GM12878 (cell line): ENCODE measurements at places on chromosomes 3 and 15.
A peak's percentile ranks its signal among the peaks of the same experiment; 100 is the strongest.

GRCh38 chr3:128549283-128550112 is 56.5 kb upstream of the GATA2 start:
- DNase-seq = no peak

DNA sequence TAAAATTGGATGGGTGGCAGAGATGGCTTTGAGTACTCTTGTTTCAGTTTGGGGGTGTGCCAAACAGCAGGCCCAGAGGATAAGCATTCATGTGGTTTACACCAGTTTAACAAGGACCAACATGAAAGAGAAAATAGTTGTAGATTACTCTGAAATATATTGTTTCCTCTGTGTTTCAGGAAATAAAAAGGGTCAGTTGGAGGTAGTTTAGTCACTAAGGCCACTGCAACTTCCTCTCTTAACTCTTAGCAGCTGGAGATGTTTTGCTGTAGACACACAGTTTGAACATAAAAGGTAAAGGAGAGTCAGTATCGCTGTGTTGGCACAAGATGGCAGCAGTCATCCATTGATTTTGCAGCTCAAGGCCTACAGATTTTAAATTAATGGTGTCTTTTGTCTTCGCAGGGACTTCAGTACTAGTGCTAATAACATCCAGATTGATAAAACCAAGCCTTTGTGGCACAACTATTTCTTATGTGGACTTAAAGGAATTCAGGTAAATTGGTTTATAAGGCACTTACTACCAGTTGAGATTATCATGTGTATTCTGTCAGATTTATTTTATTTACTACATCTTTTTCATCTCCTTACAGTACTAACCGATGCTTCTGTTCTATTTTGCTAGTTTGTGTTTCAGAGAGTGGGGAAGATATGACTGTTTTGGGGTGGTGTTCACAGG is 65.5 kb downstream of the GALK2 start:
- DNase-seq = peak; percentile 56

DNA sequence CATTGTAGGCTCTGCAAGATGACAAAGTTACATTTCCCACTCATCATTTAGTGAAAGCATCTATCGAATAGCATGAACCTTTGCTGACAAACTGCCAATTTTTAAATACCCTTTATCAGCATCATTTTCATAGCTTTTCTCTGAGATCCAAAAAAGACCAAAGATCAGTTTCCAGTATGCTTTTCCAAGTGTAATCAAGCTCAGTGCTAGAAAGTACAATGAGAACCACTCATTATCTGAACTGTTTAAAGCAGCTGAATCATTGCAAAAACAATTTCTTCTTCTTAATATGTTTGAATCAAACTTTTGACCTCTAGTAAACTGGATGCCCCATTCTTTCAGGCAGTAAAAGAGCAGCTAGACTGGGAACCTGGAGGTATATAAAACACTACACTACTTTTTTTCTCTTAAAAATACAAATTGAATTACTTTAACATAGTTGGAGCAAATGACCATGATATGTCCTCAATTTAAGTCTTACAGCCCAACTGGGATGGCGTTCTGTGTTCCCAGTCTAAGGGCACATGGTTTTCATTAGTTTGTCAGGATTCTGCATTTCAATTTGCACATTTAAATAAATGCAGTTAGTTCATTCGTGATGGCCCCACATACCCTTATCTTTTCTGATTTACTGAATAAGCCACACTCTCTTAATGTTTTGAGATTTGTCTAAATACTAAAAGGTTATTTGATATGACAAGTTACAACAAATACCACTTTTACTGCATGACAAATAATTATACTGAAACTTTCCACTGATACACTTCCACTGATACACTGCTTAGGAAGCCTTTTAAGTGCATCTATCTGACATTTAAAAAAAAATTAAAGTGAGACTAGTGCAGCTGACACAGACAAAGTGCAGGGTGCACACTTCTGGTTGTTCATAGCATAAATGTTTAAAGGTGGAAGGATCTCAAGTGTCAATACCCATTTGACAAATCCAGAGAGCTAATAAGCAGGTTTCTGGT is 146.0 kb upstream of the FRMD4B start:
- DNase-seq = no peak

DNA sequence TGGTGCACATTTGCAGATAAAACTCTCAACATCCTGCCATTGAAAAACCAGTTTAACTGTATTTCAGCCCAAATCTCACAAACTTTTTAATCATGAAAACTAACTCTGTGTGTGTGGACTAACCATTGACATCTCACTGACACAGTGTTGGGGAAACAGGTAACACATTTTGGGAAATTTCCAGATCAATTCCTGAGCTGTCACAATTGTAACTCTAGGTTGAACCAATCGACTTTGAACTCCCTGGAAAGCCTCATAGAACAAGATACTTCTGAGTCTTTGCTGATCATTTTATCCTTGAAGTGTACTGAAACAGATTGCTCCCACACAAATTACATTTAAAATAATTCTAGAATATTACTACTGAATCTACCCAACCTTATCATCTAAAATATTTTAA is 667.9 kb upstream of the NR2F2 start:
- no peak for DNase-seq

GRCh38 chr3:18649666-18650363 is 224.7 kb upstream of the SATB1 start:
- peak; percentile 53 for DNase-seq

- no peak for DNase-seq
These were observed 34.9 kb upstream of the CILP start for GRCh38 chr15:65246026-65246714.

DNA sequence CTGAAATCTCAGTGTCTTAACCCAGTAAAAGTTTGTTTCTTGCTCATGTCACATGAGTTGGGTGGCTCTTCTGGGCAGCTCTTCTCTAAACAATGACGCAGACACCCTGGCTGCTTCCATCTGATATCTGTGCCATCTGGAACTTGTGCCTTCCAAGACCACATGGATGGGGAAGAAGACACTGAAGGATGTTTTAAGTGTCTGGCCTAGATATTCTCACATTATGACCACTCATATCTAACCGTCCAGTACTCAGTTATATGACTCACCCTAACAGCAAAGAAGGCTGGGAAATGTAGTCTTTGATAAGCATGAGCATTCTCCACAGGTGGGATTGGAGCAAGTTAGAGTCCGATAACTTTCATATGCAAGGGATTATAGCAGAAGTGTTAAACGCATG is 66.4 kb downstream of the RYR3 start:
- no peak for DNase-seq

GRCh38 chr3:129184396-129184657 is 631 bp upstream of the CNBP start:
- DNase-seq = no peak

DNA sequence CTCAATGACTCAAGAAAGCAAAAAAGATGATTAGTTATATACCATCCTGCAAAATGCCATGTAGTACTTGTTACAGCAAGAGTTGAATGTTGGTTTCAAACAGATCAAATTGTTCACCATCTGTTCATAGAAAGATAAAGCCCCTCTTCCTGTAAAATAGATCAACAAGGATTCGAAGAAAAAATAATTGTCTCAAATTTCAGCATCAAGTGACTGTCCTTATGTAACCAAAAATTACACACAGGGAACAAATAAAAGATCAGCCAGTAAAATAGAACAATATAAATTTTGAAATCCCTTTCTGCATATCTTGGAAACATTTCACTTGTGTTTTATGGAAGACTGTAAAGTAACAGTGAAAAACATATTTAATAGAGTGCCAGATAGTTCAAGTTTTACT is 165.1 kb upstream of the STAC start:
- DNase-seq = no peak

DNA sequence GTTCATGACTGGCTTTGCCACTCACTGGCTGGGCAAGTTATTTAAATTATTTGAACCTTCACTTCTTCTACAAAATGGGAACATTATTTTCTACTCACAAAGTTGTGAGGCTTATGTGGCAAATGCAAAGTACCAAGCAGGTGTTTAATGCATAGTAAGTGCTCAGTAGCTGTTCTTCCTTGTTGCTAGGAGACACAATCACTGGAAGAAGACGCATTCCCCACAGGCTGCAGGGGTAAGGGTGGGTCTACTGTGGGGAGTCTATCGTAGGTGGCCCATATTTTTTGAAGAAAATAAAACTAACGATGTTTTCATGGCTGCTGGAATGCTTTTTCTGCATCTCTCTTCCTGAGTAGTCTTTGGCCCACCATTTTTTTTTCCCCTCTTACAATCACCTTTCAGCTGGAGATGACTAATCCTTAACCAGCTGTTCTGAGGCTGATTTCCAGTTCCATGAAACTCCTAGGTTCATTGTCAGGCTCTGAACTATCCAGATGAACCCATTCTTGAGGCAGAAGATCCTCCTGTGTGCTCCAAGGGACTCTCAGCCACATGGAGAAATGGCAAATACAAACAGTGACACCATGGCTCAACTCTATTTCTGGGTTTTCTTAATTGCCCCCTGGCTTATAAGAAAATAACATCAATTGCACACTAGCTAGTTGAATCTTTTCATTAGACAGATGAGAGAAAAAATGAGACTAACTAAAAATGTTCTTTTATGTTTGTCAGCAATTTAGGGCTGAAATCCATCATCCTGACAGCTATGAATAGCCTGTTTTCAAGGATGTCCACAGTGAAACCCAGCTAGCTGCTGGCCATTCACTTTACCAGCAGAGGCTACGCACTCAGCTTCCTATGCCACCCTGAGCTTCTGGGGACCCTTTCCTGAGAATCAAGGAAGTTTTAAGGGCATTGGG is 108.3 kb upstream of the ETV5 start:
- DNase-seq = no peak

DNA sequence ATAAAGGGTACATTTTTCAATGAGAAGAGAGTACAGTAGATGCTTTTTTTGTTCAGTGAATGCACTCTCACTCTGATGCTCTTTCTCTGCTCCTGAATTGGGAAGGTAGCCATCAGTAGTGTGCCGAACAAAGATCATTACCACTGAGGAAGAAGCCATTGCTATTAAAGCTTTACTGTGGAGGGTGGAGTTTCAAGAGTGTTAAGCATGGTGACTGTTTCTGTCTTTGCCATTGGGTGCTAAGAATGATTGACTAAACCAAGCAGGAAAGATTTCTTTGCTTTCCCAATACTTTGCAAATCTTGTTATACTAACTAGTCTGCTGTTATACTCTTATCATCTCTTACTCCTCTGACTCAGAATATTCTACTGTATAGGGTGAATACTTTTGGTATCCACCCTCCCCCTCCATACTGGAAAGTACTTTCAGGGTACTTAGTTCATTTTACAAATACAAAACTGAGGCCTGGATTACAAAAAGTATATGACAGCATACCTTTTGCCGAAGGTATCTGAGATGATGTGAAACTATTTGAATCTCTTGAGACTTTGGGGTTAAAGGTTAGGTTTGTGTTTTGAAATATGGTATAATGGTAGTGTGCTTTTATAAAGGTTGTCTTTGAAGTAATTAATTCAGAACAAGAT is 1.7 kb downstream of the RAB11A start:
- no peak for DNase-seq

DNA sequence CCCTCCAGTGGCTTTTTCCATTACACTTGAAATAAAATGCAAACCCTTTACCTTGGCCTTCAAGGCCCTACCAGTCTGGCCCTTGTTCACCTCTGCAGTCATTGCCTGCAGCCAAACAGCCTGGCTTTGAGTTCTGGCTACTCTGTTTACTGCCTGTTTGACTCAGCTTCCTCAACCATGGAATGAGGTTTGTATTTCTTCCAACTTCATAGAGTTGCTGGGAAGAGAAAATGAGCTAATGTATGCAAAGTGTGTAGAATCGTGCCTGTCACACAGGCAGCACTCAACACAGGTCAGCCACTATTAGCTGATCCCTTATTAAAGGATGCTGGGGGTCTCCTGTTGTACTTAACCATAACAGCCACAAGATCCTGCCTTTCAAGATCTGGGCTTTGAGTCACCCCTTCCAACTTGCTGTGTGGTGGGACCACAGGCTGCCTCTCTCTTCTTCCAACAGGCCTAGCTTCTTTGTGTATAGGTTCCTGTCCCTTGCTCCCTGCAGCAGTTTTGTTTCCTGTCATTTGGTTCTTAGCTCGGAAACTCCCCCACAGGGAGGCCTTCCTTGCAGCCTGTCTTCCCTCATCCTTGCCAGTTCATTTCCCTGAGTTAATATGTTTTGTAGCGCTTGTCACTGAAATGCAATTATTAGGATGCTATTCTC is 6.4 kb downstream of the MED12L start:
- DNase-seq = no peak

- no peak for DNase-seq
These were observed 43.1 kb downstream of the MEIS2 start for GRCh38 chr15:37057256-37057655.

GRCh38 chr3:50268703-50269451 is at the start of gene SEMA3B:
SEMA3B (plus strand) TSS chr3:50269147; CDS start chr3:50269241, 94 bp downstream.
- no peak for DNase-seq

DNA sequence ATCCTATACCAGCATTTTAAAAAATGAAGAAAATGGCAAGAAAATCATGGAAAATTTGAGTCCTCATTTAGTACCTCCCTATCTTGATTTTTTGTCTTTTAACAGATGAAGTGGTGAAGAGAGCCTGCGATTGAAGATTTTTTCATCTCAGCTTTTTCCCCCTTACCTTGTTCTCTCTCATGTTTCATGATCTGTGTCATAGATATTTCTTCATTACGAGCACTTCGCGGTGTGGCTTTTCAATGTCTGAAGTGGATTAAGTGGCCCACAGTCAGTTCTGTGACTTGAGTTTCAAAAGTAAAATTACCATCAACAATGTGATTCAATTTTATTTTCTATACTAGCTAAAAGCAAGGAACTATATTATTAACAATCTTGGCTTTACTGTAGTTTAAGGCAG is 147.2 kb downstream of the FNDC3B start:
- no peak for DNase-seq

- no peak for DNase-seq
These were observed 25.0 kb upstream of the TMC3 start for GRCh38 chr15:81398910-81399551.

DNA sequence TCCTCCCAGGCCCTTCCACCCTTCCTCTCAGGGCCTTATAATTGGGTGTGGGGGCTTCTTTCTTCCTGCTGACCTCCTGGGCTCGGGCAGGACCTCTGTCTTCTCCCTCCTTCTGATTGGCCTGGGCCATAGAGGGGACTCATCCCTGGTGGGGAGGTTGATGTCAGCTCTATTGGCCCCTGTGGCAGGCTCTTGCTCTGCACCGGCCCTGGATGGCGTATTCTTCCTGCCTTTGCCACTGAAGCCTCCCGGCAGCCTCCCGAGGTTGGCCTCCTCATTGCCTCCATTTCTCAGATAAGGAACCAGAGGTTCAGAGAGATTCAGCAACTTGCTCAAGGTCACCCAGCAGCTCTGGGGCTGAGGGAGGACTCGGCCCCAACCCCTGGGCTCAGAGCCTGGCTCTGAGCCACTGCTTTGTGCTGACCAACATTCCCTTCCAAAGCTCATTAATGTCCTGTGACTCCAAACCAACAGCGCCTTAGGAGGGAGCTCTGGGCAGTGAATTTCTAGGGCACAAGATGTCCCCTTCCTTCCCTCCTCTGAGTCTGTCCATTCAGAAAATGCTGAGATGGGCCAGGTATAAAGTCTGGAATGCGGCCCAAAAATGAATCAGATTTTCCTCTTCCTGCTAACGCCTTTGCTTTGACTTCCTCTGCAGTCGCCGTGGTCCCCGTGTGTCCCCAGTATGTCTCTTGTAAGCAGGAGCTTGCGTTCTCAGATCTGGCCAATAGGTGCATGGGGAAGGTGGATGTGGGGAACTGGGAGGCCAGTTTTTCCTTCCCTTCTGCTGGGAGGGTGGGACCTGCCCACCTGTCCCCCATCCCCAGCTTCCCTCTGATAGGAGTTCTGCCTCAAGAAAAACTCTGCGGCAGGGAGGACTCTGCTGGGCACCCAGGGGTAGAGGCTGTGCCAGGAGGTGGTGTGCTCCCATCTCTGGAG is 74.2 kb downstream of the HMCES start:
- DNase-seq = no peak

- no peak for DNase-seq
These were observed 14.7 kb downstream of the FEM1B start for GRCh38 chr15:68292157-68292781.
